ENCODE measurements at places on chromosomes 1 and 21.

- no peak for DNase-seq
These were observed 24.9 kb upstream of the GLIS1 start for GRCh38 chr1:53763911-53764310.

- DNase-seq = no peak
These were observed 527 bp downstream of the MACO1 start for GRCh38 chr1:25430967-25431881.

DNA sequence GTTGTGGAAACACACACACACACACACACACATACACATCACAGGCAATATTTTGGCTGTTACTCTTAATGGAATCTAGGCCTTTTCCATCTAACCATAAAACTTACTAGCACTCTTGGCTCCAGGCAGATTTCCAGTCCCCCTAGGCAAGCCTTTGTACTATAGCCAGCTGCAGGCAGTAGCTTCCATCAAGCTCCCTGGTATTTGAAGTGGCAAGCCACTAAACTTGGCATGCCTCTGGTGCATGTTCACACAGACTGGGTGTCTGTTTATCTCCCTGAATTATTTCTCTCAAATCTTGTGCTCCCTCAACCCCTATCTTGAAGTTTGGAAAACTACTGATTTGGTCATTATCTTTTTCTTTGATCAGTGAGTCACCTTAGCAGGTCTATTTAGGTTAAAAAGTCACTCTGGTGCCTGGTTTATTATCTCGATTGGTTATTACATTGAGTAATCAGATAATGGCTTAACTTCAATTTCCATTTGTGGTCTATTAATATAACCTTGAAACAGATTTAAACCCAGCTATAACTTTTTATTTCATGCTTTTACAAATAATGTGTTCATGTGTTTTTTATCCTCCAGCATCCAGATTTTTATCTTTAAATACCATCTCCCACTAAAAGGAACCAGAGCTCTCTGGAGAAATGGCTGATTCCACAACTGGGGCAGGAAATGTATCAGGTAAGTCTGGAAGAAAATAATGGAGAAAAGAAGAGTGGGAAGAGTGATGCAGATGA is 2.7 kb upstream of the RBM15 start:
- no peak for DNase-seq

DNA sequence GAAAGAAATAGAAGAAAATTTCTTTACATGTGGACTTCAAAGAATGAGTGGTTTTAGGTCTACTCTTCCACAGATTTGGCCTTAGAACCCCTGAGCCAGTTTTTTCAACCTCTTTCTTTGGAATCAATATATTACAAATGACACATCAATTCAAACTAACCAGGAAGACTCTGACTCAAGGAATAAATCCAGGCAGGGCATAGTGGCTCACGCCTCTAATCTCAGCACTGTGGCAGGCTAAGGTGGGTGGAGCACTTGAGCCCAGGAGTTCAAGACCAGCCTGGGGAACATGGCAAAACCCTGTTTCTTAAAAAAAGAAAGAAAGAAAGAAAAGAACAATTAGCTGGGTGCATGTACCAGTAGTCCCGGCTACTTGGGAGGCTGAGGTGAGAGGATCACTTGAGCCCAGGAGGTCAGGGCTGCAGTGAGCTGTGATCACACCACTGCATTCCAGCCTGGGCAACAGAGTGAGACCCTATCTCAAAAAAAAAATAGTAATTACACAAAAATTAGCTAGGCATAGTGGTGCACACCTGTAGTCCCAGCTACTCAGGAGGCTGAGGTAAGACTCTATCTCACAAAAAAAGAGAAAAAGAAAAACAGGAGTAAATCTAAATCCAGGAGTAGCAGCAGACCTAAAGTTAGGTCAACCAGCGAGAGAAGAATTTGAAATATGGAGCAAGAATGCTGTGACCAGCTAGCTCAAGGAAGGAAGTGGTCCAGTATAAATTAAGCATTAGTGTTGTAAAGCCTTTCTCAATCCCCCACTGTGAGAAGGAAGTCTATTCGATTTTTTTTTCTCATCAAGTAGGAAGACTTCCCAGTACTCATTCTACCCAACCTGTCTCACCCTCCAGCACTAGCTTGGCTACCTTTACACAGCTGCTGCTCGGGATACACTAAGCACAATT is 1.9 kb downstream of the SORT1 start:
- DNase-seq = no peak

DNA sequence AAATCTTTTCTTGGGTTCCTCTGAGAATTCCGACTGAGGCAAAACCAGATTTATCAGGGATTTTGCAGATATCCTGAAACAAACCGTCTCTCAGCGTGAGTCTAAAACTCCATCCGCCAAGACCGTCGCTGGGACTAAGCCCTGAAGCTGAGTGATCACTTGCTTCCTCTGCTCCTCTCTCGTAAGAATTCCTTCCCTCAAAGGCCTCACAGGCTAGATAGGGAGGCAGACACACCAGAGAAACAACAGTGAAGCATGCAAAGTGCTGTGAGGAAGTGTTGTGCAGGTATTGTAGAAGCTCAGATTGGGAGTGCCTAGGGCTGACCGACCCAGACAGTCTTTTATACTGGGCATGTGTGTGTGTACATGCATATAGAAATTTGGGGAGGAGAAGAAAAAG is 119.1 kb downstream of the RGS7 start:
- no peak for DNase-seq

GRCh38 chr21:40152476-40152875 is 285.2 kb downstream of the PCP4 start:
- no peak for DNase-seq

GRCh38 chr1:202018468-202019234 is 8.3 kb downstream of the ELF3 start:
- no peak for DNase-seq

GRCh38 chr1:17948594-17948993 is 159.0 kb upstream of the IGSF21 start:
- no peak for DNase-seq

DNA sequence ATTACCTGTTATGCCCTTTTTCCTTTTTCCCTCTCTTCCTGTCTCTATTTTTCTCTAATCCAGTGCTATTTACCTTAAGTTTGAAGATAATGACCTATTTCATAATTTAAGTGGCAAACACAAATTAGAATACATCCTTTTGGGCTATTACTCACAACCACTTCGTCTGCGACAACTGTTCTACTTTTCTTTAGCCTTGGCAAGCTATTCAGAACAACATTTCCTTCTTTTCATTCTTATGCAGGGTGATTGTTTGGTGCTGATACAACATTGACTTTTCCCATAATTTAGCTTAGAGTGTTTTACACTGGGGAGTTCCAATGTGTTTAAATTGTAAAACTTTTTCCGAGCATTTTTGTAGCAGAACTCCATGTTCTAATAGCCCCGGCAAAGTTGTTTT is 86.6 kb upstream of the S1PR1 start:
- DNase-seq = no peak

- no peak for DNase-seq
These were observed 101.4 kb upstream of the KCNK1 start for GRCh38 chr1:233512538-233512937.

DNA sequence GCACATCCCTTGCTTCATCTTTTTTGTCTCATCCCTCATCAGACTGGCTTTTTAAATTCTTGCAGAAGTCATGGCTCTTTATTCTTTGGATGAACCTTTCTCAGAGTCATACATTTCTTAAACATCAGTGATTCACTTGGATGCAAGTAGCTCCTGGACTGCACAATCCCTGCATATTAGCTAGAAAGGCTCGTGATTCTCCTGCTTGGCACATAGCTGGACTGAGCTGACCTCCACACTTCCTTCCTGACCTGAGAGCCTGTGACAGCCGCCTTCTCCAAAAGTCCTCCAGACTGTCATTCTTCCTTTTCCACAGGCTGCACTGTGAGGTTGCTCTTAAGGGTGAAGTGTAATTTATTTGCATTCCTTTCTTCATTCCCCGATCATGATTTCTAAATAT is 109.4 kb downstream of the RGL1 start:
- DNase-seq = no peak

GRCh38 chr1:167923324-167924056 is 9.6 kb upstream of the ADCY10 start:
- no peak for DNase-seq

- no peak for DNase-seq
These were observed 197.2 kb downstream of the CAMTA1 start for GRCh38 chr1:6982443-6982842.

DNA sequence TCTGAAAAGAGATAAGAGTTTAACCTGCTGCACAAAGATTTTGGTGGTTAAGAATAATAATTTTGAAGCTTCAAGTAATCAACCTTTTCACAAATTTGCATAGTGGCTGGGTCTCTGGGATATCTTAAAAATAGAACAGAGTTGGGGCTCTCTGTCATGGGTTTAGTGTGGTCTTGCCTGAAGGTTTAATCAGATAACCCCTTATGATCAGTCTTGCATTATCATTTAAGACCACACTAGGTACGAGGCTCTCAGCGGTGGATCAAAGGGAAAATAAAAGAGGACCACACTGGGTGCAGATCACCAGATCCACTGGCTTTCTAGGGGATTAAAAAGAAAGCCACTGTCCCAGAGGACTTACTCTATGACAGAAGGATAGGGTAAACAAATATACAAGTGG is 19.5 kb downstream of the LRRC8C start:
- no peak for DNase-seq

GRCh38 chr1:36096500-36097432 is 8.1 kb downstream of the ADPRS start:
- no peak for DNase-seq
